ENCODE measurements at places on chromosomes 2 and 18.

GRCh38 chr18:61133783-61134182 lies 199.4 kb upstream of the CDH20 start:
- DNase-seq: no peak

GRCh38 chr2:12679550-12680072 lies 37.1 kb upstream of the TRIB2 start:
- no peak for DNase-seq

DNA sequence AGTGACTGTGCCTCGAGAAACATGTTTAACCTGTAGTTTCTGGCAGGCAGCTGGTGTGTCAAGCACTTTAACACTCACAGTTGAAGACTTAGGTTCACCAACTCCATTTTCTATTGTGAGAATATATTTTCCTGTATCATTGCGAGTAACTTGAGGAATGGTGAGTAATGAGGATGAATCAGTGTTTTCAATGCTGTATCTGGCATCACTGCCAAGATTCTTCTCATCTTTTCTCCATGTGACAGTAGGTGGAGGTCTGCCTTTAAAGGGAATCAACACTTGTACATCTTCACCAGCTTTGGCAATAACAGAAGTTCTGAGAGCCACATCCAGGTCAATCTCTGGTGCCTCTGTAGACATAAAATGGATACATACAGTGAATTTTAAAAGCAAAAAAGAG lies 72.8 kb downstream of the PLEKHA3 start:
- no peak for DNase-seq

- no peak for DNase-seq
Measured at GRCh38 chr2:43265421-43265820, 39.0 kb upstream of the ZFP36L2 start.

DNA sequence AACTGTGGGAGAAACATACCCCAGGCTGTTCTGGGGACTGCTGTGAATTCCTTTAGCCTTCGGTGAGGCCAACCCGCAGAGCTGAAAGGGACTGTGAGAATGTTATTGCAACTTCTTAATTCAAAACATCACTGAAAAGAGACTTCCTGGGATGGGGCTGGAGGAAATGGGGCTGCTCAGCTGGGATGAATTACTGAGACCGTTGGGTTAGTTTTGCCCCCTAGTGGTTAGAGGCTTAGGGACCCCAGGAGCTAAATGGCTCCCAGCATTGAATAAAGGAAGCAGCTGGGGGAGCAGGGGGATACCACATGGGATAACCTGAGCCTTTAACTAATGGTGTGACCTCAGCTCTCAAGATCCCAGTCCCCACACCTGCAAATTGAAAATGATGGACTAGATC lies 941.1 kb upstream of the FANCL start:
- DNase-seq: peak; percentile 48

GRCh38 chr2:64852771-64853241 lies 136.4 kb upstream of the SLC1A4 start:
- no peak for DNase-seq

GRCh38 chr18:67510831-67511230 lies 5.7 kb downstream of the DSEL start:
- DNase-seq: no peak

All from ELF-1 (cell line).